BJ (cell line): ENCODE measurements at places on chromosomes 13 and 19.

DNA sequence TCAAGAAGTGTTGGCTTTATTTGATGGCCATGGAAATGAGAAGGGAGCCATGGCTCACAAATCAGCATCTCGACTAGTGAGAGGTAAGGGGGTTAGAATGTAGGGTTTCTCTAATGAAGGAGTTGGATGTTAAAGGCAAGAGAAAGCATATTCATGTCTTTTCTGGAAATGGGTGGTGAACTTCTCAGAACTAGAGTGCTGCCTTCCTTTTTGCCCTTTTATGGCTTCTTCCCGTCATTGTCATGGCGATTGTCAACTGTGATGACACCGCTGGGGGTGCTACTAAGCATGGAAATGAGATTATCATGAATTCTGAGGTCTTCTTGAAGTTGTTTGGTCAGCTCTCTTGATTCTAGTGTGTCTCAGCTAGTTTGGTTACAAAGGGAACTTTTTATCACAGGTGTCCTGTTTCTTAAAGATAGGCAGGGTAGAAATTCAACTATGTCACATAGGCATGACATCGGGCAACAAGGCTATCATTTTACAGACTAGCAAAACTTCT, 180.4 kb downstream of the LIG4 start:
- no peak for DNase-seq

DNA sequence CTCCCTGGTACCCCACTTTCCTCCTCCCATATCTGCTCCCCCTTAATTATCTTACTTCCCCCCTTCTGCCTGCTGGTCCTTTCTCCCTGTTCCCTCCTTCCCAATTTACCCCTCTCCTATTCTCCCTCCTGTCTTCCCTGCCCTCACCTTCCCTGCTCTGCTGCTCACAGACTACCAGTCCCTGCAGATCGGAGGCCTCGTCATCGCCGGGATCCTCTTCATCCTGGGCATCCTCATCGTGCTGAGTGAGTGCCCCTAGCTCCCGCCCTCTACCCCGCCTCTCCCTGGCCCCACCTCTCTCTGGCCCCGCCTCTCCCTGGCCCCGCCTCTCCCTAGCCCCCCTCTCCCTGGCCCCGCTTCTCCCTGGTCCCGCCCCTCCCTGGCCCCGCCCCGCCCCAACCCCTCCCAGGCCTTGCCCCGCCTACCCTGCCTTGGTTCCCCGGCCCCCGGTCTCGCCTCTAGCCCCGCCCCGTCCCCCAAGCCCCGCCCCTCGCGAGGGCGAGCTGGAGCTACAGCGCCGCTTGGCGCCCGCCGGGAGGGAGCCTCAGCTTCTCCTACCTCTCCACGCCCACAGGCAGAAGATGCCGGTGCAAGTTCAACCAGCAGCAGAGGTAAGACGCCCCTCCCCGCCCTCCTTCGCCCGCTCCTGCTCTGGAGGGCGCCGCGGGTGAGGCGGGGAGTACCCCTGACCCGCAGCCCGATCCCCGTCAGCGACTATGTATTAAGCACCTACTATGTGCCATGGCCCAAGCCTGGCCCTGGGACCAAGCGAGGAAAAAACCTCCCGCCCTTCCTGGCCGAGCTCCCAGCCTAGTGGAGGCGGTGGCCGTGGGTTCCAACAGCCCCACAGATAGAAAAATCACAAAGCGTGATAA, 1.9 kb upstream of the FXYD7 start:
- DNase-seq: no peak

- DNase-seq: no peak
Observed at GRCh38 chr13:32902029-32902780, 114.0 kb upstream of the KL start.

GRCh38 chr13:108383667-108384066, 114.1 kb downstream of the TNFSF13B start:
- no peak for DNase-seq

- DNase-seq: no peak
Observed at GRCh38 chr13:31786011-31786410, 46.7 kb downstream of the RXFP2 start.

- DNase-seq: no peak
Observed at GRCh38 chr19:54707962-54708361, 16.3 kb upstream of the KIR3DL3 start.

- DNase-seq: no peak
Observed at GRCh38 chr19:44883922-44884321, 7.1 kb upstream of the TOMM40 start.

DNA sequence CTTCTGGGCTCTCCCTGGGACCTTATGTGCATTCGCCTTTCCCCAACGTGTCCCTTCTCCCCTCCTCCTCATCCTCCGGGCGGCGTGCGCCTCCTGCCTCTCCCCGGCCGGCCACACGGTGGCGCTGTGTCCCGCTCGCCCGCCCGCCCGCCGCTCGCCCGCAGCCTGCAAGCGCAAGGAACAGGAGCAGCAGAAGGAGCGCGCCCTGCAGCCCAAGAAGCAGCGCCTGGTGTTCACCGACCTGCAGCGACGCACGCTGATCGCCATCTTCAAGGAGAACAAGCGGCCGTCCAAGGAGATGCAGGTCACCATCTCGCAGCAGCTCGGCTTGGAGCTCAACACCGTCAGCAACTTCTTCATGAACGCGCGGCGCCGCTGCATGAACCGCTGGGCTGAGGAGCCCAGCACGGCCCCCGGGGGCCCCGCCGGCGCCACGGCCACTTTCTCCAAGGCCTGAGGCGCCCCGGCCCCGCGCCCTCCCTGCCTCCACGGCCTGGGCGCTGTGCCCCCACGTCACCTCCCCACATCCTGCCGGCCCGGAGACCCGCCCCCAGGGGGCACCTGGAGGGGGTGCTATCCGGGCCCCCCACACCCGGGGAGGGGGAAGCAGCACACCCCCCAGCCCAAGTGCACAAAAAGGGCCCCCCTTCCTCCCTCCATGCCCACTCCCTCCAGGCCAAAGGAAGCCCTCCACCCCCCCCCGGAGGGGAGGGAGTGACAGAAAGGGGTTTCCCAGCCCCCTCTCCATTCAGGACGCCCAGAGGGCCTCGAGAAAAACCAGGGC, 21.9 kb downstream of the ONECUT3 start:
- no peak for DNase-seq

DNA sequence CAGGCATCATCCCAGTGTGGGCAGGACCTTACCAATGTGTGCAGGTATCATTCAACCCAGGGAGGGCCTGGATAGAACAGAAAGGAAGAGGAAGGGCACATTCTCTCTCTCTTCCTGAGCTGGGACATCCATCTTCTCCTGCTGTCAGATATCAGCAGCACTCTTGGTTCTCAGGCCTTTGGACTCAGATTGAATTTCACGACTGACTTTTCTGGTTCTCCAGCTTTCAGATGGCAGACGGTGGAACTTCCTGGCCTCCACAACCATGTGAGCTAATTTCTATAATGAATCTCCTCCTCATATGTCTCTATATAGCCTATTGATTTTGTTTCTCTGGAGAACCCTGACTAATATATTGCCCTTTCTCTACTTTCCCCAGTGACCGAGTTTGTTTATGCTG, 77.3 kb downstream of the OLFM4 start:
- DNase-seq: no peak

DNA sequence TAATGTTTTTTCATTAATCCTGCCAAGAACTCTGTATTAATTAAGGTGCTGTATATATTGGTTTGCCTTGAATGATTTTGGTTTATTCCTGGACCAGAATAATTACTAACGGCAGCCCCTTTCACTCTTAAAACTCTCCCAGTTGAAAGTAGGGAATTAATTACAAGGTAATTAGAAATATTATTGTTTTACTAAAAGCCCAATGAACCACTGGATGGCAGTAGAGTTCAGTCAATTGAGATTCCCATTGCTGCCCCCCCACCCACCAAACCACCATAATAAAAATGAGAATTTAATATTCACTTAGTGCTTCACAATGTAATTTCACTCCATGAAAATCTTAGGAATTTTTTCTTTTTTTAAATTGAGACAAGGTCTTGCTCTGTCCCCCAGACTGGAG, 13.7 kb downstream of the WBP4 start:
- DNase-seq: no peak

GRCh38 chr13:78306519-78307206, 296.7 kb downstream of the POU4F1 start:
- DNase-seq: no peak

- no peak for DNase-seq
Observed at GRCh38 chr19:32165750-32166149, 179.7 kb upstream of the ZNF507 start.

DNA sequence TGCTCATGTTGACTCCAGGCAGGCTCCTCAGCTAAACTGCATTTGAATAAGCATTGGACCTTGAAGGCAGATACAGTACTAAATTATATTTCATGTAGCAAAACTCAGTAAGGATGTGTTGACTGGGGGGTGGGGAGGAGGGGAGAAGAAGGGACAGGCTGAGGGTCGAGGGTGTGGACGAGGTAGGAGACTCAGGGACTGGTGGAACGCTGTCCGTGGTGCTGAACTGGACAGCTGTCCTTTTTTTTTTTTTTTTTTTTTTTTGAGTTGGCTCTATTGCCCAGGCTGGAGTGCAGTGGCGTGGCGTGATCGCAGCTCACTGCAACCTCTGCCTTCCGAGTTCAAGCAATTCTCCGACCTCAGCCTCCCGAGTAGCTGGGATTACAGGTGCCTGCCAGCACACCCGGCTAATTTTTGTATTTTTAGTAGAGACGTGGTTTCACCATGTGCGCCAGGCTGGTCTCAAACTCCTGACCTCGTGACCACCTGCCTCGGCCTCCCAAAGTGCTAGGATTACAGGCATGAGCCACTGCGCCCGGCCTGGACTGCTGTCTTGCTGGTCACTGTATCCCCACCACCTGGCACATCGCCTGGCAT, 33.2 kb upstream of the CASP14 start:
- no peak for DNase-seq

DNA sequence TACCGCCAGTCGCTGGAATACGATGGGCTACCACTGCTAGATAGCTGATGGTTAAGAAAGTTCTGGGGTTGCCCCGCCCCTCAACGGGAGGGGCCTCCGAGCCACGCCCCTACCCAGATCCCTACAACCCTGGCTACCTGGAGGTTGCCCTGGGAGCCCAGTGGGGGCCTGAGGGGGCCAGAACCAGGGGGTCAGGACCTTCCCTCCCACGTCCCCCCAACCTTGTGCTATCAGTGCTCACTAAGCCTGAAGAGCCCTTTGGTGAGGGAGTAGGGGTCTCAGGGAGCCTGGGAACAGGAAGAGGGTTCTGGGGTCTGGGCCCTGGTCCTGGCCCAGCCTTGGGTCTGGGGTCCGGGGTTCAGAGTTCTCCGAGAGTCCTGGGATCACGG, 8.9 kb downstream of the OCEL1 start:
- DNase-seq: no peak

DNA sequence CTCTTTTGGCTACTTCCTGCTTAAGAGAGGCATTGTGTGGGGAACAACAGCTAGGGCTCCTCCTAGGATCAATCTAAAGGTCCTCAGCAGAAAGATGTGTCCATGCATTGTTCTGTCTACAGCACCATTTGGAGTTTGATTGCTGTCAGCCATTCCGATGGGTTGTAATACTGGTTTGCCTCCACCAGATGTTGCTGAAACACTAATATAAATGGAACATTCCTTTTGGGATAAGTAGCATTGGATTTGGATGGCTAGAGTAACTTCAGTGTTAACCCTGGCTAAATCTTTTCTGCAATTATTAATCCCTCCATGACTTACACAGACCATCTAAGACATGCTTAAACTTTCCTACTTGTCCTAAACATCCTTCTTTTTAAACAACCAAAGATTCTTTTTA, 104.2 kb downstream of the TDRD3 start:
- DNase-seq: no peak

DNA sequence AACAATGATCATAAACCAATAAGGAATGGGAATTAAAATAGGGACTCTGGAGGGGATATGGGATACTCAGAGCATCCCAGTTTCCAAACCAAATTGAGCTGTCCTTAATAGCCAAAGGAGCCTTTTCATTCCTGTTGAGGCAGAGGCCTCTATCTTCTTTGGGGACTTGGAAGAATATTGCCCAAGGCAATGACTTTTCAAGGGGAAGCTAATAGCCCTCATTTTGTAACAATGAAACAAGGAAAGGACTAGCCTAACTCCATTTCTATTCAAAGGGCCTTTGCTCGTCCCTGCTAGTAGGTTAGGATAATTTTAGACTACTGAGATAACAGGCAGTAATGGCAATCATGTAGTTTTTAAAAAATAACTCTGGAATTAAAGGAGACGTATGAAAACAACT, 789.8 kb upstream of the SLITRK5 start:
- no peak for DNase-seq

DNA sequence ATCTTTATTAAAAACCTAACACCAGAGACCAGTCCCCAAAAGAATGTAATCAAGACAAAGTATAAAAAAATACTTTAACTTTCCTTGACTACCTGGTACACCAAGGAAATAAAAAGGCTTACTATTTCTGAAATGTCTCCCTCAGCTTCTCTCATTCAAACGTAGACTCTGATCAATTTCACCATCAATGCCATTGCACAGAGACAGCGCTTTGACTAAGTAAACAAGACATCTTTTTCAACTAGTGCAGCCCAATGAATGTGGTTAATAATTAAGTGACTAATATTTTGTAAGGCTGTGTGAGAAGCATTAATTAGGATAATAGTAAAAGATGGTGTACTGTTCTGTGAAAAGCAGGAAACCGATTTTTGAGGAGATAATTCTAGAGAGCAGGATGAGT, 7.3 kb upstream of the RAP2A start:
- DNase-seq: no peak

- DNase-seq: no peak
Observed at GRCh38 chr13:37001921-37002250, 1.3 kb downstream of the EXOSC8 start.
